ENCODE measurements at places on chromosomes 13 and 19.
A peak's percentile ranks its signal among the peaks of the same experiment; 100 is the strongest.

DNA sequence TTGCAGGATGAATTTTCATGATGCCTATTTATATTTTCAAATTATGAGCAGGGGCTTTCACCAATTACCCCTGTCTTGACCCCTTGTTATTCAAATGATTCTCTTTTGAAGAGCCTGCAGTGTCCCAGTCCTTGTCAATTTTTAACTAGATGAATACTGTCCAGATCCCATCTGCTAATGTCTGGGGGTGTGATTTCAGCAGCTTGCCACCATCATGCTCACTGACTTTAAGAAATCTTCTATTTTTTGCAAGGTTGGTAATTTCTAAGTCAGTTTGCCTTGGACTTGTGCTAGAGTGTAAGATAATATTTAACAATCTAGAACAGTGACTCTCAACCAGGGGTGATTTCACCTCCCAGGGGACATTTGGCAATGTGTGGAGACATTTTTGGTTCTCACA is 106.0 kb downstream of the CACNA1A start:
- no peak for DNase-seq

DNA sequence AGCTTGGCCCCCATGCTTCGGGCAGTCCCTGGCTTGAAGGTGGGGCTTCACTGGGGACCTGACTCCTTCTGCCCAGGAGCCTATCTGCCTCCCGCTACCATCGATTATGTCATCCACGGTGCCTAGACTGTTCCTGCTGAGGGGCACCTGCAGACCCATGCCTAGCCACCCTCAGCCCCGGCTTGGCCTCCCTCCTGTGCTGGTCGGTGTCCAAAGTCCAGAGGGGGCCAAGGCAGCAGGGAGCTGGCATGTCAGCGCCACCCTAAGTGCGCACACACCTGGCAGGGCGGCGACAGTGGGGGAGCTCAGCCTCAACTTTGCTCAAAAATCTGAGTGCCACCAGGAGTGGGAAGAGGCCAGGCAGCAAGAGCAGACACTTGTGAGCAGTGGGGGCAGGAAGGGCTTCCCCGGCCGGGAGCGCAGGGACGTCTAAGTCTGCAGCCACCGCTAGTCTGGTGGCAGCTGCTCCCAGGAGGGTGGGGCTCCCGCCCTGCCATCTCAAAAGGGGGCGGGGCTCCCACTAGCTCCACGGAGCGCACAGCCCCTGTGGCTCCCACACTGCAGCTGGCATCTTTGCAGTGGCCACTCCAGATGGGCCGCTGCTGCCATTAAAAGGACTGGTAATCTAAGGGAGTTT is 13.5 kb upstream of the URAD start:
- no peak for DNase-seq

- DNase-seq: no peak
These were observed 103.8 kb downstream of the RGCC start for GRCh38 chr13:41561170-41561569.

GRCh38 chr13:32542221-32542620 is 3.6 kb upstream of the N4BP2L2 start:
- no peak for DNase-seq

DNA sequence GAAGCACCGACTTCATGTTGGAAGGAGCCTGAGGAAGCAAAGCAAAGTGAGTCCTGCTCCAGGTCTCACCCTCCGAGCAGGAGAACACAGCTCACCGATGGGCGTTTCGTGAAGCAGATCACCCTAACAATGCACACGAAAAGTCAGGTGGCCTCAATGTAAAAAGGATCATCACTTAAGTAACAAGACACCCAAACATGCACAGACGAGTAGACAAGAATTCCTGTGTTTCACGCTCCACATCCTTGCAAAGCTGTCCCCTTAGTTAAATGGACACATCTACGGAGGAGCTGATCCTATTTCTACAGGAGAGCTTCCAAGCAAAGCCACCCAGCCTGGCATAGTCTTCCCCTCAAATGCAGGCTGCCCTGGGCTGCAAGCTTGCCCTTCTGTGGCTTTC is 66.2 kb downstream of the SLC15A1 start:
- DNase-seq: no peak

- DNase-seq: no peak
These were observed 87.6 kb upstream of the DOCK9 start for GRCh38 chr13:99065235-99066015.

GRCh38 chr13:34764246-34764645 is 177.8 kb upstream of the NBEA start:
- DNase-seq: no peak

DNA sequence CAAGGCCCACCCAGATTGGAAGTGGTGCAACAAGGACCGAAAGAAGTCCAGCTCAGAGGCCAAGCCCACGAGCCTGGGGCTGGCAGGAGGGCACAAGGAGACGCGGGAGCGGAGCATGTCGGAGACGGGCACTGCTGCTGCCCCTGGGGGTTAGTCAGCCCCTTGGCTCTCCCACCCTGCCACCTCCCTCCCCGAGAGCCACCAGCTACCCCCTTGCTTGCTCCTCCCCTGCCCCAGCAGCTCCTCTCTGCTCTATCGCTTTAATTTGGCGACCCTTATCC is 14.2 kb upstream of the PRR19 start:
- DNase-seq: no peak

GRCh38 chr19:13981021-13981420 is 25.1 kb downstream of the RFX1 start:
- DNase-seq: no peak

DNA sequence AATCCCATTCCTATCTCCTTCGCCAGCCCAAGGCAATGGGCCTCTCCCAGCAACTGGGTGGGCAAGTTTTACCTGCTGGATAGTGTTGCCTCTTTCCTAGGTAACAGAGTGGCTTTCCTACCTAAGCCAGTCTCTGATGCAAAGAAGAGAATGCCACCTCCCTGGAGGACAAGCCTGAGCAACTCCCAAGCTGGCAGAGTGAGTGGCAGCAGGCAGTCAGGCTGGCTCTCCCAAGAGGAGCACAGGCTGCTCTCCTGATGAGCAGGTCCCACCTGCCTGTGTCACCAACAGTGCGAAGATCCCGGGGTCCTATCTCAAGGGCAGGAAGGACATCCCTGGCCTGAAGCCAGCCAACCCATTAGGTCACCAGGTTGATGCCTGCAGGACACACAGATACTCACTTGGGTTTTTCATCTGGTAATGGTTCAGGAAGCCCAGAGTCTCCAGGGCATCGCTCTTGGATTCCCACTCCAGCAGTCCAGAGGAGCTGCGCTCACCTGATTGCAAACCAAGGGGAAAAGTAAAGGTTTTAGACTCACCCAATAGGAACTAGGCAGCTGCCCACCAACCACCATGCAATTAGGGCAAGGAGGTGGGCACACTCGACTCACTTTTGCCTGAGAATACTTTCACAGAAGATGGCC is 5.5 kb upstream of the ECH1 start:
- DNase-seq: no peak

DNA sequence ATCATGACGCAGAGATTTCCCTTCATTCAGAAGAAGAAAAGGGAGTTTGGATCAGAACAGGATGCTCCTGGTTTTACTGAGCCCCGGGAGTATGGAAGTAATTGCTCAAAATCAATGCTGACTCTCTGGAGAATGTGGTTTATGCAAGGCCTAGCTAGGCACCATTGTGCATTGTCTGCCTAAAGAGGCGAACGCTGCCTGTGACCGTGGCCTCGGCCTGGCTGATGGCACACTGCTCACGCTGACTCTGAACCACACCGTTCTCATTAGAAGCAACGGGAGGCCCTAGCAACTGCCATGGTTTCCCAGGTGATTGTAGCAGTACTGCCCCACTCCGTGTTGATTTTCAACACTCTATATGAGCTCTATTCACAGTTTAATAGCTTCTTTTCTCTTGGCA is 41.7 kb upstream of the UBL3 start:
- DNase-seq: no peak

DNA sequence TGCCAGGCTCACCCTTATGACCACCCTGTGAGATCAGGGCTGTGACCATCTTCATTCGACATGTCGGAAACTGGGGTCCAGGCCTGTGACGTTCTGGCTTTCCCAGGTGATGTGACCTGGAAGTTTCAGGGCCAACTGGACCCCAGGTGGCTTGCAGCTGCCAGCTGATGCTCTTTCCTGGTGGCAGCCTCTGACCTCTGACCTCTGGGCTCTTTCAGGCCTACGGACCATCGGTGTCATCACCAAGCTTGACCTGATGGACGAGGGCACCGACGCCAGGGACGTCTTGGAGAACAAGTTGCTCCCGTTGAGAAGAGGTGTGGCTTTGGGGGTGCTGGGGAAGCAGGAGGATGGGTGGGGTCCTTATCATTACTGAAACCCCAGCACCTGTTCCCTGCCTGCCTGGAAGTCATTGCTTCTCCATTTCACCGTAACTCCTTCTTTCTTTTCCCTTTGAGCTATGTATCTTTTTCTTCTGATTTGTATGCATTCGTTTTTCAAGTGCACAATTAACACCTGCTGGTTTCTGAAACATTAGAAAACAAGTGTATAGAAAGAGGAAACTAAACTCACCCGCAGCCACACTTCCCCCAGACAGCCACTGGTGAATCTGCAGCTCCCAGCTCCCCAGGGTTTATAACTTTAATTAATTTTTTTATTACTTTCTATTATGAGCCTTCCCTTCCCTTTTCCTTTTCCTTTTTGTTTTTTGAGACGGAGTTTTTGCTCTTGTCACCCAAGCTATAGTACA is 58.9 kb downstream of the TMED1 start:
- peak; percentile 70 for DNase-seq

DNA sequence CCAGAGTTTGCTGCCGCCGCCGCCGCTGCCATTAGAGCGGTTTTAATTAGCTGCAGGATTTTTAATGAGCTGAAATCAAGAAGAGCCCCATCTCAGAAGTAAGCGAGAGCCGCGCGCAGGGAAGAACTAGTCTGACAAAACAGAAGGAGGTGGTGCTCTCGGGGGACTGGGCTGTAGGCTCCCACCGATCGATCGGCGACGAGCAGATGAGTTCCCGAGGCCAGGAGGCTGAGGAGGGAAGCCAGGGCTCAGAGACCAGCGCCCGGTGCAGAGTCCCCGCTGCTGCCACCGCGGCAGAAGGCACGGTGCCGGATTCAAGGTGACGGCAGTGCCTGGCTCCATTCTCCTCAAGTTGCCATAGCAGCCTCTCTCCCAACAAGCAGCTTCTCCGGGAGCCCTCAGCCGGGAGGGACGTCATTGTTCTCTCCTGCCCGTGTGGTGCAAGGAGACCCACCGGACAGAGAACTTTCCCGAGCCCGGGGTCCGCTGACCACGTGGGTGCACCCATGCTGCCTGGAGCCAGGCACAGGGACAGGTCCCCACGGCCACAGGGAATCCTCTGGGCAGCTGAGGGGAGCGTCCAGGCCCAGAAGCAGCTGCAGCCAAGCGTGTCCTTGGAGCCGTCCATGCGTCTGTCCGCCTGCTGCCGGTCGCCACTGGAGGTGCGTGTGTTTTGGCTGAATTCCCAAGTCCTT is 62.9 kb downstream of the CHST8 start:
- no peak for DNase-seq

DNA sequence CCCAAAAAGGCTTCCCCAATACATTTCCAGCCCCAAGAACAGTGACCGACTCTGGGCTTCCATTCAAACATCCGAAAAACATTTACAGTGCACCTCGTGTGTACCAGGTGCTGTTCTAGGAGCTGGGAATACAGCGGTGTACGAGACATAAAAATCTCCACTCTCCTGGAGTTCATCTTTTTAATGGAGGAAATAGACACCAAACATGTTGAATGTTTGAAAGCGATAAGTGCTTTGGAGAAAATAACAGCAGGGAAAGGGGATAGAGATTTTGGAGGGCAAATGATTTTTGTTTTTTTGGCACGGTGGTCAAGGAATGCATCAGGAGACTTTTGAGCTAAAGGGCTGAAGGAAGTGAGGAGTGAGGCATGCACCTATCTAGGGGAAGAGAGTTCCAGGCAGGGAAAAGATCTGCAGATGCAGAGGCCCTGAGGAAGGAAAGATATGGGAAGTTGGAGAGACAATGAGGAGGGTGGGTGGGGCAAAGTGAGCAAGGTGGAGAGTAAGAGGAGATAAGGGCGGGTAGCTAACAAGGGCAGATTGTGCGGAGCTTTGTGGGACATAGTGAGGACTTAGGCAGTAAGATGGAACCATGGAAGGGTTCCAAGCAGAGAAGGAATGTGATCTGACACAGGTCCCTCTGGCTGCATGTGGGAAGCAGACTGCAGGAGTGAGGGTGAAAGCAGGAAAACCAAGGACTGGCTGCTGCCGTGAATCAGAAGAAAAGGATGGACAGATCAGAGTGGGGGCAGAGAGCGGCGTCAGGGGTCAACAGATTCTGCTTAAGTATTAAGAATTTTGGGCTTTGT is 703 bp upstream of the FBL start:
- DNase-seq: no peak

- DNase-seq: no peak
These were observed 193.2 kb downstream of the IRS2 start for GRCh38 chr13:109593230-109593629.

DNA sequence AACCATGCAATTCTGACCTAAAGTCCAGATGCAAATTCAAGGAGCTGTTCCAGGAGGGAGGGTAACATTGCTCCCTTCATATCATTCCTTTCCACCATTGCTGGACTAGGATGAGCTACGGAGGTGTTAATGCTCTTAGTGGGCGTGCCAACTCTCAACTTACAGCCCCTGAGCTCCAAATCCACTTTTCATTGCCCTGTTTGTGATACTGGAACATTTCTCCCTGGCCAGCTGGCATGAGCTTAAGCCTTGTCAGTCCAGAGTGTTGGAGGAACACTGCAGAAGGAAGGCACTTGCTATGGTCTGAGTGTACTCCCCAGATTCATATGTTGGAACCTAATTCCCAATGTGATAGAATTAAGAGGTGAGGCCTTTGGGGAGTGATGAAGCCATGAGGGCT is 70.4 kb upstream of the FARP1 start:
- DNase-seq: no peak

DNA sequence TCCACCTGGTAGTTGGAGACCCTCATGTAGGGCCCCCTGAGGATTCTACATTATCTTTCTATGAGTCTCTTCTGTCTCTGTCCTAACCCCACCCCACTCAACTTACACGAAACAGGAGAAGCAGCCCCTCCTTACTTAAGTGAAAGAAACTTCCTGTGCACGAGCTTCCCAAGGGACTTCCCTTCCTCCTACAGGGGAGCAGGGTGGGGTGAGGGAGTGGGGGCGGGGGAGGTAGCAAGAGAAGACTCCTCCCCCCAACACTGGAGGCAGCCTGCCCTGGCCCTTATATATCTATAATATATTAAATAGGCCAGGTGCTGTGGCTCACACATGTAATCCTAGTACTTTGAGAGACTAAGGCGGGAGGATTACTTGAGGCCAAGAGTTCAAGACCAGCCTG is 5.5 kb upstream of the PDE4C start:
- DNase-seq: no peak

DNA sequence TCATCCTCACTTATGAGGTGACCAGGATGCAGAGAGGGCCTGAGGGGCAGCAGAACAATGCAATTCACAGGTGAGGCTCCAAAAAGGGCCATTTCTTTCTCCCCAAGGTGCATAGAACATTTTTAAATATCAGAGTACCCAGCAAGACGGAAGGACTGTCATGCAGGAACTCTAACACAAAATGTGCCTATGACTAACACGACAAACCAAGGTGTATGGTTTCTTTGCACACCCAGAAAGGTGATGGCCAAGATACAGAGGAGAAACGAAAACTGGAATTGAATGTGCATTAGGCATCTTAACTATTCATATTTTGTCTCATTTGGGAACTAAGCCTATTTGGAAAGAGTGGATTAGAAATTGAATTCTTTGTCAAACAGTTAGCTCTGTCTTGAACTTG is 29.9 kb downstream of the SHISA2 start:
- no peak for DNase-seq

GRCh38 chr13:32310134-32310706 is 4.9 kb downstream of the ZAR1L start:
- peak; percentile 78 for DNase-seq

Measured in NAMALWA (cell line).